ENCODE measurements at places on chromosomes 16 and 17. TPM values are rescaled to one million over a fixed set of nuclear protein-coding genes. Genes with fewer than 3 reads are reported as not detected.

Gene PPL
- total RNA-seq: 10.9 TPM

DNA sequence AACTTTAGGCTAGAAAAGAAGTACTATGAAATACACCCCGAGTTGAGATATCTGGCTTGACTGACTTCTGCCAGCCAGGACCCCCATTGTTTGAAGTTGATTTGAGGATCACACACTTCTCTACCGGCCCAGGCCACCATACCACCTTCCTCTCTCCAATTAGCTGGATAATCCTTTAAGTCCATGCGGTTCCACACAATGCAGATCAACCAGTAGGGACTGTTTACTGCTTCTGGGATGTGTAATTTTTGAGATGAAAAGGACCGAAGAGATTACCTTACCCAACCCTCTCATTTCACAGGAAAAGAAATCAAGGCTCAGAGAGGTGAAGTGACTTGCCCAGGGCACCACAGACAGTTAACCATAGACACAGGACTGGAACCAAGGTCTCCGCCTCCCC is 20.5 kb downstream of the ERN1 start:
- peak; percentile 43 for DNase-seq

DNA sequence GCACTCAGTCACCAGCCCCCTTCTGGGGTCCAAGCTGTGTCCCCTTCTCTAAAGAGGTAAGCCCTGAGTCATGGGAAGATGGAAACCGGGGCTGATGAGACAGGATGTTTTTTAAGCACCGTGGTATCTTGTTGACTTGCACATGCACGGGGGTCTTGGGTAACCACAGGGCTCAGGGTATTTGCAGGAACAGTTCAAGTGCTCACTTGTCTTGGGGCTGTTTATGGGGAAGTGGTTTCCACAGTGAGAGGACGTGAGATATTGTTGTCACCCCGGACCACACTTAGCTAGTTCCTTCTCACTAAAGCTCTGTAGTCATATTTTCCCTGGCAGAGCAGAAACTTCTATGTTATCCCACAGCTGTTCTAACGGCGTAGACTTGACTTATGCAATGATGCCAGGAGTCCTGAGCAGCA is 7.7 kb downstream of the CCL3L1 start:
- DNase-seq: no peak

GRCh38 chr16:6602405-6602804 is 730.2 kb upstream of the RBFOX1 start:
- no peak for DNase-seq

DNA sequence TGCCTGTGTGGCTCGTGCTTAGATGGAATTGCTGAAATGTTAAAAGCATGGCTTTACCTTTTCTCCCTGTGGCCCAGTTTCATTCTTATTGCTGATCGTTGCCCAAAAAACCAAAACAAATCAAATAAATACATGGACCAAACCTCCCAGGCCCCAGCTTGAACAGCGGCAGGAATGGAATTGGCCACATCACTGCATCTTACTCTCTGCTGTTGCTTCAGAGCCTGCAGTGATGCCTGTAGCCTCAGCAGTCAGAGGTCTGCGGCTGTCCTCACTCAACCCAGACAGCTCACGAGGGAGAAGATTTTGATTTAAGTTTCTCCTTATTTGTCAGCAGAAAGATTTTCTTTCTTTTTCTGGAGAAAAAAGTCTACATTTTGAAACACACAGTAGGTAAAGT is 91.5 kb downstream of the NPIPB11 start:
- DNase-seq: no peak

Gene SMTNL2
- total RNA-seq: 0.74 TPM

GRCh38 chr16:89230255-89230654 is 12.8 kb downstream of the ZNF778 start:
- no peak for DNase-seq

Gene CIITA
- total RNA-seq: 10.0 TPM

Gene SUZ12
- 19.6 TPM for total RNA-seq
